Neural crest cell (in vitro differentiated cells): ENCODE measurements at places on chromosomes 13 and 19. TPM values are rescaled to one million over a fixed set of nuclear protein-coding genes. Genes with fewer than 3 reads are reported as not detected.

Gene TNNI3
- total RNA-seq: 5.4 and 6.5 TPM in 2 replicates

DNA sequence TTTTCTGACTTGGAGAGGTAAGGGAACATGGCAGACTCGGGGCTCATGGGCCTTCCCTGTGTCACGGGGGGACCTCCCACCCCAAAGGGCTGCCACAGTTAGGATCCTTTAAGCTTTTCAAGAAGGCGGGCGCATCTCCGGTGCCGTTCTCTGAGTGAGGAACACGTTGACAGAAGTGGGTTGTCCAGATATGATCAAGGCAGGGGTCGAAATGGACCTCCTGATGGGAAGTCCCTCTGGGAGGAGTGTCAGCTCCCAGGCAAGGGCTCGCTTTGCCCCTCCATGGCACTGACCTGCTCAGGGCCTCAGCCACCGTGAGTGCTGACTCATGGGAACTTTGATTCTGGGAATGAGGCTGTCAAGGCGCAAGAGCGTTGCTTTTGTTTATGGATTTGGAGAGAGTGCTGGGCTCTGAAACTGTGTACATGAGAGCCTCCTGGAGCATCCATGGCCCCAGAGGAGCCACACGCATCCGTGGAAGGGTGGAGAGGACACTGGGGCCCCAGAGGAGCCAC lies 6.5 kb upstream of the TEX29 start:
- H3K4me3 ChIP-seq: no peak overlapping the region
- DNase-seq: no peak
- no peak overlapping the region for H3K27ac ChIP-seq
- no peaks in the 10 kb centered on the region for H3K27me3 ChIP-seq
- H3K36me3 ChIP-seq: peaks cover 50% of the 10 kb centered on the region

DNA sequence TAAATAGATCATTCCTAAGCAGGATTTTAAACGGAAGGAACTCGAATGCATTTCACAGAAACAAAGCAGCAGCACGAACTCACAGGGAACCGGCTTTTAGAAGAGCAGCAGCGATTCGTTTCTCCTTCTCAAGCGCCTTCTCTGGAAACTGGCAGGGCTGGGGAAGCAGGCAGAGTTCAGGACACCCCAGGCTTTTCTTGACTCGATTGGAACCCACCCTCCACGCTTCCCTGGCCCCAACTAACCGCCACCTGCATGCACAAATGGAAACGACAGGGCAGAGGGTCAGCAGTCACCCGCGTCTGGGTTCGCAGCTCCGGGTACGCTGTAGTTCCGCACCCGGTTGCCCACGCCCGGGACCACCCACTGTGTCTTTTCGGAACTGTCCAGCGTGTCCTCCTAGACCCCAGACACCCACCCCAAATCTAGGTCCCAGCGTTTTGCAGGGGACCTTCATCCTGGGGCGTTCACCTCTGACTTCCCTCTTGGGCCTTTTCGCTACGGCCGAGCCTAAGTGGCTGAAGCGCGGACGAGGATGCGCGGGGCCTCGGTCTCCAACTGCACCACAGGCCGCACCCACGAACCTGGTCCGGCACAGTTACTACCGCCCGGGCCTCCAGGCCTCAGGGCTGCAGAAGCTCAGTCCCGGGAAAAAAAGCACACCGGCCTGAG lies 500 bp downstream of the ZFP30 start:
- peak overlapping the region; percentile 93 for H3K4me3 ChIP-seq
- peaks cover 34% of the 10 kb centered on the region for H3K4me1 ChIP-seq
- H3K27me3 ChIP-seq: no peaks in the 10 kb centered on the region
- DNase-seq: no peak
- H3K27ac ChIP-seq: peak overlapping the region; percentile 98

DNA sequence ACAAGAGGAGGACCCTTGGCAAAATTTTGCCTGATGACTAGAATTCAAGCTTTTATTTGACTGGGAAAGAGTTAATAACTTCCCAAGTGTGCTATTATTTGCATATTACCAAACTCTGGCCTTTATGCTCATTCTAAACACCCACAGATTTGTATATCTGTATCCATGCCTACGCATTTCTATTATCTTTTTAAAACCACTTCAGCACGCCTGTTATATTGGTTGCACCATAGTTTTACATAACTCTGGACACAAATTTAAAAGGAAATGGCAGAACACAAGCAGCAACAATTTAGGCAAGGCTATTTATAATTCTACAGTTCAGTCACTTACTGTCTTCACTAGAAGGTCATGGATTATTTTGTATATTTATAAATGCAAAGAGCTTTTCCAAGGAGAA lies 3.7 kb upstream of the RASL11A start:
- H3K36me3 ChIP-seq: no peaks in the 10 kb centered on the region
- H3K4me1 ChIP-seq: peaks cover 35% of the 10 kb centered on the region
- peaks cover 18% of the 10 kb centered on the region for H3K27me3 ChIP-seq
- H3K4me3 ChIP-seq: no peak overlapping the region

DNA sequence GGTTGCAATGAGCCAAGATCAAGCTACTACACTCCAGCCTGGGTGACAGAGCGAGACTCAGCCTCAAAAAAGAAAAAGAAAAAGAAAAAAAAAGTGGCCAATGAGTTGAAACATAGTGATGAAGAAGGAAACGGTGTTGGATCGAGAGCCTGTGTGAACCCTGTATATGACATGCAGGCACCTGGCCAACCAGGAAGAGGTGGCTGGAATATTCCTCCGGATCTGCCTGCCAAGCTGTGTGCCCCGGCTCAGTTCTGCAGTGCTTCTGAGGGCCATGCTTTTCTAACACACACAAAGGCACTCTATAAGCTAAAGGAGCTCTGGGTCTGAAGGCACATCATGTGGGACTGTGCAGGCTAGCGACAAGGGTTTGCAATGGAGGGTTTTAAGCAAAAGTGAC lies 3.7 kb upstream of the ZNF444 start:
- H3K4me3 ChIP-seq: peak overlapping the region; percentile 38
- no peaks in the 10 kb centered on the region for H3K27me3 ChIP-seq
- H3K36me3 ChIP-seq: no peaks in the 10 kb centered on the region
- no peak overlapping the region for H3K27ac ChIP-seq
